ENCODE measurements at places on chromosomes 16 and 17.

GRCh38 chr16:67846063-67846319, 742 bp upstream of the NUTF2 start:
- no peak for DNase-seq

DNA sequence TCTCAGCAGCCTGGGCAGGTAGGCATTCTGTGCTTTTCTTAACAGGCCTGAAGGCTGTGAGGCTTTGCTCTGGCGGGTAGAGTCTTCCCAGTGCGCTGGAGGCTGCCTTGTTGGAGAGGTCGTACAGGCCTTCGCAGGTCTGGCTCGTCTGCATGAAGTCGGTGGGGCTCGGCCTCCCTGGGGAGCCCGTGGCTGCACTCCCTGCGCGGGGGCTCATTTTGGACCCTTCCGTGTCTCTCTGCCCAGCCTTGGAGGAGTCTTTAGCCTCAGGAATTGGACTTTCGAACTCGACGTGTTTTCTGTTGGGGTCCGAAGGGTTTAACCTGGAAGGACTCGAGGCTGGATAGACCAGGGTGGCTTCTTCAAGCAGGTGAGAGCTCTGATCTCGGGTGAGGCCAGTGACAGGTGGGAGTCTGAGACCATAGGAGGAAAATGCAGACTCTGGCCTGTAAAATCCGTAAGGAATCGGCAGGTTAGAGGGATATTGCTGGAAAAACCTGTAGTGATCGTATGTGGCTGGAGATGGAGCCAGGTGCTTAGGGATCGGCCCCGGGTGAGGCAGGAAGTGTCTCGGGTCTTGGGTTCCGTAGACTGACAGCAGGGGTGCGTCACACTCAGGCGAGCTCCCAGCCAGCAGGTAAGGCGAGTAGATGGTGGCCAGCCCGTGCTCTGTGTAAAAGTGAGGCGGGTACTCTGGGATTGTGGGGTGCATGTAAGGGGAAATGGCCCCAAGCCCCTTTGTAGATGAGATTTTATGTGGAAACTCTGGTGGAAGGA, 8.6 kb downstream of the ZNF750 start:
- DNase-seq = no peak

DNA sequence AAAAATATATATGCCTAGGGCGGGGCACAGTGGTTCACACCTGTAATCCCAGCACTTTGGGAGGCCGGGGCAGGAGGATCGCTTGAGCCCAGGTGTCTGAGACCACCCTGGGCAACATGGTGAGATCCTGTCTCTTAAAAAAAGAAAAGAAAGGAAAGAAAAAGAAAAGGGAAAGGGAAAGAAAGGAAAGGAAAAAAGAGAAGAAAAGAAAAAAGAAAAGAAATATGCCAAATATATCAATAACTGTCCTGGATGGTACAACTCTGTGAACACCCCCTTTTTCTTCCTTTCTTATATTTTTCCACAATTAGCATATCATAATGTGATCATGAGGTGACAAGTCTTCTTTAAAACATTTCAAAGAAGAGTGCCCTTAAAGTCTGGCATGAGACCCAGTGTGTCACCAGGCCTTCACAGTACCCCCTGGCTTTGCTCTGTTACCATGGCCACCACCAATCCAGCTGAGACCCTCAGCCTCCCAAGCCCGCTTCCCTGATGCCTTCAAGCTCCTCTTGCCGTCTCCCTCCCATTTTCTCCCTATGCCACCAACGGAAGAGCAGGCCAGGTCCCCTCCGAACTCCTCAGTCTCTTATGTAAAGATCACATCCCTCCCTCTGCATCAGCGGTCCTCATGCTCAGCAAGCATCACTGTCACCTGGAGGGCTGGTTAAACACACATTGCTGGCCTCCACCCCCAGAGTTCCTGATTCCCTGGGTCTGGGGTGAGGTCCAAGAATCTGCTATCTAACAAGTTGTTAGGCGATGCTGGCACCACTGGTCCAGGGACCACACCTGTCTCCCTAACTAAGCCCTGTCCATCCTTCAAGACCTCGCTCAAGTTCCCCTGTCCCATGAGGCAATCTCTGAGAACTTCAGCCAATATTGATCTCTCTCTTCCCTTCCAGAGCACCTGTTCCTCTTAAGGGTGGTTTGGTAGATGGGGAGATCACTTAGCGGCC, 44.5 kb downstream of the CUEDC1 start:
- DNase-seq = no peak

DNA sequence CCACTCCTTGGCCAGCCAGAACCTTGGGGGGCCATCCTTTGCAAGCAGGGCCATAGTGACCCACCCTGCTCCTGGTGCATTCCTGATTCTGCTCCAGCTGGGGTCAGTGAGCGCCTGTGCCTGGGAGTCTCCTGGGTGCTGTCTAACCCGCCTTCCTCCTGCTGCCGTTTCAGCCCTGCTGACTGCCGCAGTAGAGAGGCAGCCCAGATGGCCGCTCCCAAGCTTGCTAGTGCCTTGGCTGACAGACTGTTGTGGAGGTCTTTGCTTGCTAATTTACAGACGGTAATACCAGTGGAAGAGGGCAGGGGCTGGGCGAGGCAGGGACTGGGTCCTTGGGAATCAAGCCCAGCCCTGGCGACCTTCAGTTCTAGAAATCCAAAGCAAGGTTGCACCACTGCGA, 99.6 kb downstream of the SOCS1 start:
- no peak for DNase-seq

- no peak for DNase-seq
Measured at GRCh38 chr17:60091908-60092331, 13.2 kb upstream of the HEATR6 start.

- DNase-seq = no peak
Measured at GRCh38 chr16:74455213-74455612, 33.9 kb upstream of the CLEC18B start.

All from activated CD4-positive, alpha-beta T cell treated with anti-CD3 and anti-CD28 coated beads, Interleukin-2, amount 50 U/mL, for 48 hours (primary cell).